Midbrain (tissue), 1 donor: ENCODE measurements at places on chromosomes 6 and 20.

DNA sequence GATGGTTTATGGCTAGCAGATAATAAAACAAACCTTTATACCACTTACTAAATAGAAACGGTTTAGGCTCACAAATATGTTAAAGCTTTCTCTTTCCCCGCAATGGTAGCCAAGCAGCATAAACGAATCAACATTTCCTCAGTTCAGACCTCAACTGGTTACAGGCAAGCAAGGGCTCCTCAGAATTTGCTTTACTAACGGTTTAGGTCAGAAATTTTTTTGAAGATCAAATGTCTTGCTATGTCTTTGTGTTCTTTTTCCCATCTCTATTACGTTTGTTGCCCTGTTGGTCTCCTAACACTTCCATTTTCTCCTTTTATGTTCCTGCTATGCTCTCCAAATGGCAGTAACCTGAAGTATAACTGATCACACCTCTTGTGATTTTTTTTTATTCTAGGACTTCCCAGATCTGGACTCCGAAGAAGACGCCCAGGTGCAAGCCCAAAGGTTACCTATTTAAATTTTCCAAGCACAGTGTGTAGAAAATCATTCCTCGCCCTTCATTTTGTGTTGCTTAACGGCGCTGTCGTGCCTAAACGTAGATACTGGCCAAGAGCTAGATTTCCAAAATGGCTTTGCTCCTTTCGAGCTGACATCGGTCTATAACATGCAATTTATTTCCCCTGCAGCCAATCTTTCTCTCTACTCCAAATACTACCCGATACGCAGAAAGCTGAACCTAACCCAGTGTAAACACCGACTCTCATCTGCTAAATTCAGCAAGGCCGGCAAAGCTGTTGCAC lies 717 bp upstream of the ASF1A start:
- DNase-seq: peak; percentile 77

DNA sequence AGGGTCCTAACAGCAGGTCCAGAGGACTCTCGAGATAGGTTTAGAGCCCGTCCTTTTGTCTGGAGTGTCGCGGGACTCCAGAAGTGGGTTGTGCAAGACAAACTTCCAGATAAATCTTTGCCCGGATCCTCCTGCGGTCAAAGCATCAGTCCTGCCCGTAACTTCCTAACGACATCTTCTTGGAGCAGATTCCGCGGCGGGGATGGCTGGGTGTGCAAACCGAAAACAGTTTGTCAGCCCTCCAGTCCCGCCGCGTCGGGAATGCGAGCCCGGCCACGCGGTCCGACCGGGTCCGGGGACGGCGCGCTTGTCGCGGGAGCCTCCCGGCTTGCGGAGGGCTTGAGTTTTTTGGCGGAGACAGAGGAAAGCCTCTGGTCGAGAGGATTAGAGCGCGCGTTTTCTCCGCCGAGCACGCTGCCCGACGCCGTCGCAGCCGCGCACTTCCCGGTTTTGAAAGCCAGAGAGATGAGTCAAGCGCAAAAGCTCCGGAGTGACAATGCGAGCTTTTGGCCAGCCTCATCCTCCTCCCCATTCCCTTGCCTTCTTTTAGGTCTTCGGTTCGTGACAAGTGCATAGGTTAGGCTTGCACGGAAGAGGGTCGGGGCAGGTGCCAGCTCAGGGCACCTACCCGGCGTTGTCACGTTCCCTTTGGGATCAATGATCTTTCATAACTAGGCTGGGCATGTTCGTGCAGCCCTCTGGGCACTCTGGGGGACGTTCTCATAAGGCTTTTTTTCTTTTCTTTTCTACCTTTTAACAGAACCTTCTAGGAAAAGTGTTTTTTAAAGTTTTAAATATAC lies 91.3 kb upstream of the PRDM1 start:
- no peak for DNase-seq

GRCh38 chr20:54062812-54063280 lies 7.5 kb downstream of the BCAS1 start:
- peak; percentile 78 for DNase-seq

- DNase-seq: no peak
Observed at GRCh38 chr20:48837014-48837413, 9.2 kb upstream of the PREX1 start.

- DNase-seq: no peak
Observed at GRCh38 chr20:63836458-63837344, 5.6 kb upstream of the ZBTB46 start.

DNA sequence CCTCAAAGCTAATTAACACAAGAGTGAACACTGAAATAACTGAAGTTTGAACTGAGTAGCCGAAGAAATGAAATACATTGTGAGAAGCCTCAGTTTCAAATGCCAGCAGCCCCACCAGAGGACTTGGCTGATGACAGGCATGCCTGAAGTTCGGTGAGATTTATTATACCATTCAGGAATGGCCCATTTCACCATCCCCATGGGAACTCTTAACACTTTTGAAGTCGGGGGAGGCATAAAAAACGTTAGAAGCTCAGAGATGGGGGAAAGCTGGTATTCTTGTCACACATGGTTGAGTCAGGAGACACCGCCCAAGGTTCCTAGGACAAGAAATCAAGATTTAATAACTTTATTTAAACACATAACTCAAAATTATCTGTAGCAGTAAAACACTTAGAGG lies 17.6 kb upstream of the SLC22A3 start:
- no peak for DNase-seq
